ENCODE measurements at places on chromosomes 13 and 19.

DNA sequence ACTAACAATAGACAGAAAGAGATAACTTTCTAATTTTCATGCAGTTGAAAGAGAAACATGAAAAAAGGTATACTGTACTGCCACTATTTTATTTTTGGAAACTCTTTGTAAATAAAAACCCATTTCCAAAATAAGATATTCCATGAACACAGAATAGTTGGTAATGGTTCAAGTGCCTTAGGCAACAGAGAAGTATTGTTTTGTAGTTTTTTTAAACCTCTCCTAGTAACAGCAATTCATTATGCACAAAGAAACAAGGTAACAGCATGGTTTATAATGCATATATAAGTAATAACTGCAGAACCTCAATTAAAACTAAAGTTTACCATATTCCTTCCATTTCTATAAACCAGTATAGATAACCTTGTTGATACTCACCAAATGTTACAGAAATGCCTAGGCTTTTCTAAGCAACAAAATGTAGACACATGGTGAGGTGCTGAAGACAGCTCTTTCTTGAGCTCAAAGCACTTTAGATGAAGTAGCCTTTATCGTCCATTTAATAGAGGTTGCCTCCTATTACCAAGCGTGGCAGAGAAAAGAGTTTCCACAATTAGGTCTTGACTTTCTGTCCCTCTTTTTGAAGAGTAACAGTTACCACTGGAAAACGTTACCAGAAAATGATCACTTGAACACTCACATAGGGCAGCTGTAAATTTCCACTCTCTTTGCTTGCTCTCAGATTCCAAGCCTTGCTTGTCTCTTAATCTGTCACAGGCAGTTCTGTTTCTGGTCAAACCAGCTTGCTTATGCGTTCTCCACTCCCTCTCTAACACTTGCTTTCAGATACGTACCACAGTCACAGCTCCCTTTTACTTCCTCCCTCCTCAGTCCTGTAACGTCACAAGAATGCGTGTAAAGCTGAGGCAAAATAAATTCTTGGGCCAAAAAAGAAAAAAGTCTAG, 42.9 kb downstream of the CAB39L start:
- no peak for DNase-seq

GRCh38 chr19:35859414-35859813, 2.7 kb downstream of the KIRREL2 start:
- DNase-seq, result no peak

DNA sequence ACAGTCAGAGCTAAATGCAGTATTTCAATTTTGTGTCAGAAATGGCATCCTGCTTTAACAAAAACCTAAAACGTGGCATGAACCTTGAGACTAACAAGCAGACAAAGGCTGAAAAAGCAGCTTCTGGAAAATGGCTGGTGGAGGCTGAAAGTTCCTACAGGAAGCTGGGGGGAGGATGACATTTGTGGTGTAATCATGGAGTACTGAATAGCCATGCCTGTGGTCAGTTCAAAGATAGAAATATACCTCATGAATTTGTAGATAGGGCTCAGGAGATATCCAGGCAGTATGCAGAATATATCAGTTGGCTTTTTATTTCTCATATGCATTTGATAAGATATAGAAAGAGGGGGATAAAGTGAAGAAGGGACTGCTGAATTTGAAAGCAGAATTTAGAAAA, 181.7 kb downstream of the UQCRFS1 start:
- no peak for DNase-seq

DNA sequence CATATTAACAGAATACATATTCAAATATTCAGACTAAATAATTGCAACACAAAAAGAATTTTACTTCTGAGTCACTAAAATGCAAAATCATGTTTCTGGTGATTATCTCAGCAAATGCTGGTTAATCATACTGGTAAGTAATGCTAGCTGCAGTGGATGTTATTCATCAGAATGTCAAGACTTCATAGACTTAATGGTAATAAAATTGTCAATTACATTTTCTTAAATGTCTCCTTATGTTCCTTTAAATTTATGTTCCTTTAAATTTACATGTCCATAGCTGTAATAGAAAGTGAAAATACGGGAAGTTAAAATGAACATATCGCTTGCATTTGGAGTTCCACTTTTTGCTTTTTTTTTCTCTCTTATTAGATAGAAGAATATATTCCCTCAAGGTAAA, 853.0 kb downstream of the SLITRK6 start:
- DNase-seq, result peak; percentile 43

GRCh38 chr19:48340995-48341394, 15.6 kb downstream of the EMP3 start:
- no peak for DNase-seq

DNA sequence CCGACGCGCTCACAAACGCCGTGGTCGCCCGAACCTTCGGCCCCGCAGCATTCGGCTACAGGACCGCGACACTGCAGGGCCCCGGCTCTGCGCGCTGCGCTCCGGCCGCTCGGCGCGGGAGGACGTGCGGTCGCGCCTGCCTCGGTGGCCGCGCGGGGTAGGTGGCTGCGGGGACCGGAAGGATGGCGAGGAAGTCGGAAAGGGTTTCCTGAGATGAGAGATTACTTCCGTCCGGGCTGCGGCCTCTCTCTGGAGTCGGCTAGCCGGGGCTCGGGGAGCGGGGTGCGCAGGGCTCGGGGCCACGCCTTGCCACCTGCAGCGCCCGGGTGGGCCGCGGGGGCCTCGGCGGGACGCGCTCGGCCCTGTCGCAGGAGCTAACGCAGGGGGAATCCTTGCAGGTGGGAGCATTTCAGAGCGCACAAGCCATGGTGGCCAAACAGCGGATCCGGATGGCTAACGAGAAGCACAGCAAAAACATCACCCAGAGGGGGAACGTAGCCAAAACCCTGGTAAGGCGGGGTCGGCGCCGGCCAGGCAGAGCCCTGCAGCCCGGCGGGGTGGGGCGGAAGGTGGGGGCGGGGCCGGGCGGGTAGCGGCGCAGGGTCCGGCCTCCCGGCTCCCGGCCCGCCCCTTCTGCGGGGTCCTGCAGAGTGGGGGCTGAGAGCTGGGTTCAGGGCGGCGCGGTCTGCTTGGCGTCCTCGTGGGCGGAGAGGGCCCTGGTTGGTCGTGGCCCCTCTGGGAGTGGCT, at the start of gene SERP2:
Gene SERP2 (plus strand): TSS at position 224 of the 747 bp plus-strand sequence. CDS start 202 bp downstream, at position 426.
- DNase-seq, result no peak

Data from hematopoietic multipotent progenitor cell (in vitro differentiated cells).